ENCODE measurements at places on chromosomes 5 and 9.

GRCh38 chr9:18405240-18405639 is 68.7 kb upstream of the ADAMTSL1 start:
- DNase-seq: no peak

DNA sequence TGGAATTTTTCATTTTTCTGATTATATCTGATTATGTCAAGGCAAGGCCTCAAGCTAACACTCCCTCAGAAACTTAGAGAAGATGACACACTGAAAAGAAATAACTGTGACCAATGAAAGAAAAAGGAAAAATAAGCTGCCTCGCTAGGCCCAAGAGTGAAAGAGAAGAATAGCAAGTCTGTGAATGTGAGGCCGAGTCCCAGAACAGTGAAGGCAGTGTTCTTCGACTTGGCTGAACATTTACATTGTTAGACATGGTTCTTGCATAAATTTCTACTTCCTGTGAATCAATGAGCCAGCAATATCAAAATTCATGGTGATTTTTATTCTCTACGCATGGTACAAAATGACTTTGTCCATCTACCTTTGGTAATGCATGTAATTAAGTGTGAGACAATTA is at the start of gene ATP10B:
Gene ATP10B, minus strand, starts transcription at position 163 of the 400 bp plus-strand sequence. CDS start 164,137 bp downstream, outside the sequence.
- no peak for DNase-seq

- no peak for DNase-seq
Observed at GRCh38 chr5:116488356-116489041, 86.1 kb downstream of the SEMA6A start.

DNA sequence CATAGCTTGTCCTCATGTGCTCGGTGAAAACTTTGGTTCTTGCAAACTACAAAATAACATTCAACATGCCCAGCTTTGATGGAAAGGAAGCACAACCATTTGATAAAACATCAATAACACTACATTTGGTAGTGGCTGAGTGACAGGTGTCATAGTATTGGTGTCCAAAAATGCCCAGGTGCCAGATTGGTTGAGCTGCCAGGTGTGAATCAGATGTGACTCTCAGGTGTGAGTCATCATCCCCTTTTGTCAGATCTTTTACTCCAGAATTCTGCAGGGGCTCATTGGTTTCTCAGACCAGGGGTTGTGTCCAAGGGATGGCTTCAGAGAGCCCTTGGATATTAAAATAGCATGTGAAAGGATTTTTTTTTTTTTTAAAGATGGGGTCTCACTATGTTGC is 22.5 kb upstream of the POMT1 start:
- DNase-seq: no peak

- DNase-seq: no peak
Observed at GRCh38 chr5:147918899-147919298, 12.6 kb upstream of the C5orf46 start.

DNA sequence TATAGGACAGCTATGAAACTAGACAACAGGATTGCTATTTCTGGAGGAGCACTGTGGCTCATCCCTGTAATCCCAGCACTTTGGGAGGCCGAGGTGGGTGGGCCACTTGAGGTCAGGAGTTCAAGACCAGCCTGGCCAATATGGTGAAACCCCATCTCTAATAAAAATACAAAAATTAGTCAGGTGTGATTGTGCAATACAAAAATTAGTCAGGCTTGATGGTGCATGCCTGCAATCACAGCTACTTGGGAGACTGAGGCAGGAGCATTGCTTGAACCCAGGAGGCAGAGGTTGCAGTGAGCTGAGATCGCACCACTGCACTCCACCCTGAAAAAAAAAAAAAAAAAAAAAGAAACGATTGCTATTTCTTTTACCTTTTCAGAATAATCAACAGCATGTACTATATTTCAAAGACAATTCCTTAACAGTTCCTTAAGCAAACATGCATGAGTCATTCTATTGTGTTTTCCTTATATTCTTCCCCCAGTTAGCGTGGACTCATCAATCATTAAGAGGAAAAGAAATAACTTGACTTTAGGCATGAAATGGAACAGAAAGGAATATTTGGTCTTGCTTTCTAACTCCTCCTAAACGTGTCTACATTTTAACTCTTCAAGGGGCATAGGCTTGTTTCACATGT is 162.6 kb downstream of the TAF11L14 start:
- DNase-seq: no peak

DNA sequence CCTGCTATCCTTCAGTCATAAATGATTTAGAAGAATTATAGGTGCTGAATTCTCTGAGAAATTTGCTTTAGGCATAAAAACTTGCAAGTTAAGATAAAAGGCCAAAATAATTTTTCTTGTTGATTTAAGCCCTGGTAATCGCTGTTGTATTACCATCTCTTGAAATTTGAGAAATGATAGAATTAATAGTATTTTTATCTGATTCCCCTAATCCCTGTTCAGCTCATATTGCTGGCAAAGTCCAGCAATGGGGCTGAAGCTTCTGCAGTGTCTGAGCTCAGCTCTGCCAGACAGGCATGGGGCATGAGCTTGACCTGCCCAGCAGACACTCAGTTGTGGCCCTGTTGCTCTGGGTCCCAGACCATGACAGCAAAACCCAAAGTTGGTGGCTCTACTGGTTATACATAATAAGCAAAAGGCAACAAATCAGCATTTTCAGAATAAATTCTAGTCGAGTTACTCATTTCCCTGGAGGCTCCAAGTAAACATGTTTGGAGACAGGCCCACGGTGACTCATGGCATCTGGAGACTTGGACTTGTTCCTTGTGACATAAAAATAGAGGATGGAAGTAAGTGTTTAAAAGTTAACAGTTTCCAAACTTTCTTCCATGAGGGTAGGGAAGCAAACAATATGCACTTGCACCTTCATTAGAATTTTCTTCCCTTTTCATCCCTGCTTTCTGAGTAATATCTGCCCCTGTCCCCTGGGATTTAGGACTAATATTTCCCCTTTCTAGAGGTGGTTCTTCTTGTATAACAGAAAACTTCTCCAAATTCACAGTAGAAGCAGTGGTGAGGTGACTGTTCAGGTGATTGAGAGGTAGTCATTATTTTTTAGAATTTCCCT is 60.2 kb upstream of the SLC2A8 start:
- no peak for DNase-seq

DNA sequence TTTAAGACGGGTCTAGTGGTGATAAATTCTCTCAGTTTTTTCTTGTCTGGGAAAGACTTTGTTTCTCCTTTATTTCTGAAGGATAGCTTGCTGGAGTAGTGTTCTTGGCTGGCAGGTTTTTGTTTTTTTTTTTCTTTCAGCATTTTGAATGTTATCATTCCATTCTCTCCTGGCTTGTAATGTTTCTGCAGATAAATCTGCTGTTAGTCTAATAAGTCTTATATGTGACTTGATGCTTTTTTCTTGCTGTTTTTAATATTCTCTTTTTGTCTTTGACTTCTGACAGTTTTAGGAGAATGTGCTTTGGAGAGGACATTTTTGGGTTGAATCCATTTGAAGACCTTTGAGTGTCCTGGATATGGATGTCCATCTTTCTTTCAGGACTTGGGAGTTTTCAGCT is 16.0 kb downstream of the HSD17B4 start:
- DNase-seq: no peak

DNA sequence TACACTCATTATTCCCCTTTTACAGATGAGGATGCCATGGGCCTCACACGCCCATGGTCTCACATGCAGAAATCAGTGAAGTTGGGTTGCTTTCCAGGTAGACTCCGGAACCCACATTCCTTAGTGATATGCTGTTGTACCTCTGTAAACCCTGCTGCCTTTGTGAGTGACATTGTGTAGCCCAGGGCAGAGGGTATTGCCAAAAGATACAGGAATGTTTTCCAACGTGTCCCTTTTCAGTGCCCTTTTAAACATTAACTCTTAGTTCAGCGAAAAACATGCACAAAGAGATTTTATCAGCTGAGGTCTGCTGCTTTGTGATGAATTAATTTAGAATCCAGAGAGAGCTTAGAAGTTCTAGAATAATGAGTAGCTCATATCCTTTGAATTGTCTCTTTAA is 38.3 kb upstream of the TRMT10B start:
- no peak for DNase-seq

GRCh38 chr5:38446029-38446522 is 110.4 kb downstream of the LIFR start:
- DNase-seq: no peak

DNA sequence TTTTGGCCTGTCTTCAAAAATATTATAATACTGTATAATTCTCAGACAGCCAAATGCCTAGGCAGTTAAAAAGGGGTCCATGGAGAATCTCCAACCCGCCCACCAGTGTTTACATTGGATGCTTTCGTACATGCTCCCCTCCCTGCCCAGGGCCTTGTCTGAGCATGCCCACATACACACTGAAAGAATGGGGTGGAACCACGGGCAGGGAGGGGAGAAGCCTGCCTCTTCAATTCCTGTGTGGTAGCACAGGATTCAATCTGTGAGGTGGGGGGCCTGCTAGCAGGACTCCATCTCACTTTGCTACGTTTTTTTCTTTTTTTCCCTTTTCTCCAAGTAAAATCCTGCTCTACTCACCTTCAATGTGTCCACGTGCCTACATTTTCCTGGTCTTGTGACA is 314.7 kb upstream of the GRAMD2B start:
- DNase-seq: no peak

DNA sequence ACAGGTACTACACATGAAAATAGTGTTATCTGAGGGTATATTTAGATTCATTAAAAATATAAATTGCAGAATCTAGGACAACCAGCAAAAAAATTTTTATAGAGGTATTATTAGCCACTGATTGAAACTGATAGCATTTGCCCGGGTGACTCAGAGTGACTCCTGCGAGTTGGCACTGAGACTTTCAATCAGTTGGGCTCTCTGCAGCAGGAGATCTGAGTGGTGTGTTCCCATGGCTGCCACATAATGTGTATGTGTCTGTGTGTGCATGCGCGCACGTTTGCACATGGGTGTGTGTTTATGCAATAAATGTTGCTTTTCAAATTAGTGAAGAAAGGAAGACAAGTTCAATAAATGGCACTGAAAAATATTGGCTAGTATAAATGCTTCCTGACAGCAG is 100.1 kb upstream of the MRPS30 start:
- no peak for DNase-seq

- DNase-seq: no peak
Observed at GRCh38 chr5:74155501-74155900, 485.0 kb downstream of the ENC1 start.

DNA sequence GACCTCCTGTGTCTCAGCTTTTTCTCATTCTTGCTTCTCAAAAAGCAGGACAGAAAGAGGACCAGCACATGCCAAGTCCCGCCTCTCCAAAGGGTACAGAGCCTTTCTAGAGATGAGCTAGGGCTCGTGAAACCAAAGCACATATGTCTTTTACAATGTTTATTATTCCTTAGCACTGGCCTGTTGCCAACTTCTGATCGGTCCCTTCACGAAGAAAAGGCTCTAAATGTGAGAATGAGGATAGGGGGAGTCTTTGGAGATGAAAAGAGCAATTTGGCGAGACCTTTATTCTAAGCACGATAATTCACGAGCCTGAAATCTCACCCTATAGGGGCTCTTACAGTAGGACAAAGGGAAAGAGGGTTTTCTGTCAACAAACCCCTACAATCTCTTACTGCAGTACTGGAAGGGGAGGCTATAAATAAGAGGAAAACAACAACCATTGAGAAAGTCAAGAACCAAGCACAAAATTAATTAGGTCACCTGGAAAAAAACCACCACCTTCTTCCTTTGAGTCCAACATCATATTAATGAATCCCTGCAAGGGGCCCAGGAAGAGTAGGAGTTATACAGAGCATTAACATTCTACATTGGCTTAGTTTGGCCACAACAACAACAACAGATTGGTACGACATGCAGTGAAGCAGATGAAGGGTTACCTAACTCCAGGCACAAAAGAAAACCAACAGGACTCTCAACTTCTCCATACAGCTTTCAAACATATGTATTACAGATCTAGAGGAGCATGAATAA is 309.5 kb downstream of the PDE4D start:
- no peak for DNase-seq

GRCh38 chr5:155274484-155274883 is 260.9 kb downstream of the KIF4B start:
- no peak for DNase-seq

DNA sequence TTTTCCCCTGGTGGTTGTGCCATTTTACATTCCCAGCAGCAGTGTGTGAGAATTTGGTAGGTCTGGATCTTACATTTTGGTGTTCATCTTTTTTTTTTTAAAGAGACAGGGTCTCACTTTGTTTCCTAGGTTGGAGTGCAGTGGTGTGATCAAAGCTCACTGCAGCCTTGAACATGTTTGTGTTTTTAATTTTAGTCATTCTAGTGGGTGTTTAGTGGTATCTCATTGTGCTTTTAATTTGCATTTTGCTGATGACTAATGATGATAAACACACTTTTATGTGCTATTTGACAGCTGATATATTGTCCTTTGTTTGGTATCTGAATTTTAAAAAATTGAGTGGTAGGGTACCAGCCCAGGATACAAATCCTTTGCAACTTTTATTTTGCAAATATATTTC is 53.4 kb upstream of the POMT1 start:
- DNase-seq: no peak

Data from CD4-positive, alpha-beta T cell treated with Interleukin-6 at 100 ng/mL for 8 hours (primary cell).